ENCODE measurements at places on chromosomes 16 and 17.

GRCh38 chr17:65154770-65155589 lies 17.8 kb downstream of the RGS9 start:
- DNase-seq, result no peak

DNA sequence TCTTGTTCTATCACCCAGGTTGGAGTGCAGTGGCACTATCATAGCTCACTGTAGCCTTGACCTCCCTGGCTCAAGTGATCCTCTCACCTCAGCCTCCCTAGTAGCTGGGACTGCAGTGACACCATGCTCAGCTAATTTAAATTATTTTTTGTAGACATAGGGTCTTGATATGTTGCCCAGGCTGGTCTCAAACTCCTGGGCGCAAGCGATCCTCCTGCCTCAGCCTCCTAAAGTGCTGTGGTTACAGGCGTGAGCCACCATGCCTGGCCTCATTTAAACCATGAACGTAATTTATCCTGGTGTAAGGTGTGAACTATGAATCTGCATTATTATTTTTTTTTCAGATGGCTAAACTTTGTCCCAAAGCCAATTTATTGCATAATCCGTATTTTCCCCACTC lies 37.3 kb downstream of the LAT start:
- no peak for DNase-seq

GRCh38 chr17:32722733-32723132 lies 154.2 kb downstream of the MYO1D start:
- no peak for DNase-seq

DNA sequence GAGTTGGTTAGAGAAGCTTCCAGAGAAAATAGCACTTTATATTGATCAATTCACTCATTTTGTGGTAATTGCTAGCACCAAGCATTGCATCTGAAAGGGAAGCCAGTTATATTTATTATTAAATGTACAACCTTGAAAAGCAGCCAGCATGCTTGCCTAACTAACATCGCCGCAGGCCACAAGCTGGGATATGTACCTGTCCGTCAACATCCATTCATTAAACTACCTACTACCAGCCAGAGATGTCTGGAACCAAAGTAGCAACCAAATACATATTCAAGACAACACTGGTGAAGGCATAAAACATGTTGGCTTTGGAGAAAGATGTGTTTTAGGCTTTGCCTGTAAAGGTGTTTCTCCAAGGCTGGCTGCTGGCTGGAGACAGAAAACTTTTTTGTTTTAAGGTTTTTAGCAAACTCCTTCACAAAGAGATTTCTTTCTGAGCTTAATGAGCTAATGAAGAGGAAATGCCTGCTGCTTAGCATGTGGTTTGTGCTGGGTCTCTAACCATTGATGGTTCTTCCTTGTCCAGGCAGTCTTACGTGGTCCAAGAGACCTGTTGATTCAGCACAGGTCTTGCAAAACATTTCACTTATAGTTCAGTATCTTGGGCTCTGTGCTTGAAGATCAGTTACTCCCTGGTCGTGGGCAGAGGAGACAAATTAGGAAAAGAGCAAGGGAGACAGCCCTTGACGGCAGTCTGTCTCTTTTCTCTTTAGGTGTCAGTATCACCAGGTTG lies 3.1 kb downstream of the ITPRIPL2 start:
- DNase-seq, result no peak

DNA sequence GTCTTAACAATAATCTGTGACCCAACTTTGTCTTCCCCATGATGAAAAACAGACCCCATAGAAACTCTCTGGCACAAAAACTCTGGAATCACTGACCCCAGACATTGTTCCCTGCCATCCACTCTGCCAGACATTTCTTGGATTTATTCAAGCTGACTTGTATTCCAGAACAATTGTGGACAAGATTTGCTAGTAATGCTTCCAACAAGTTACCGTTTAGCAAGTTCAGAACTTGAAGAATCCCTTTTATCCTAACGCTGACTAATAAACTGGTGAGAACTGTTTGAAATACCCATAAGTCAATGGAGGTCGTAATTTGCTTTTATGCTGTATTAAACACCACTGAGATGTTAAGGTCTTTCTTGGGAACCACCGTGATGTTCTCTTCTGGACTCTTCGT lies 10.5 kb downstream of the HSBP1 start:
- DNase-seq, result no peak

GRCh38 chr16:88773812-88774291 lies 11.2 kb downstream of the PIEZO1 start:
- DNase-seq, result no peak

GRCh38 chr16:30697264-30698138 lies 1.5 kb upstream of the SRCAP start:
- DNase-seq, result no peak

GRCh38 chr16:11217651-11218603 lies 38.1 kb downstream of the SOCS1 start:
- DNase-seq, result no peak

DNA sequence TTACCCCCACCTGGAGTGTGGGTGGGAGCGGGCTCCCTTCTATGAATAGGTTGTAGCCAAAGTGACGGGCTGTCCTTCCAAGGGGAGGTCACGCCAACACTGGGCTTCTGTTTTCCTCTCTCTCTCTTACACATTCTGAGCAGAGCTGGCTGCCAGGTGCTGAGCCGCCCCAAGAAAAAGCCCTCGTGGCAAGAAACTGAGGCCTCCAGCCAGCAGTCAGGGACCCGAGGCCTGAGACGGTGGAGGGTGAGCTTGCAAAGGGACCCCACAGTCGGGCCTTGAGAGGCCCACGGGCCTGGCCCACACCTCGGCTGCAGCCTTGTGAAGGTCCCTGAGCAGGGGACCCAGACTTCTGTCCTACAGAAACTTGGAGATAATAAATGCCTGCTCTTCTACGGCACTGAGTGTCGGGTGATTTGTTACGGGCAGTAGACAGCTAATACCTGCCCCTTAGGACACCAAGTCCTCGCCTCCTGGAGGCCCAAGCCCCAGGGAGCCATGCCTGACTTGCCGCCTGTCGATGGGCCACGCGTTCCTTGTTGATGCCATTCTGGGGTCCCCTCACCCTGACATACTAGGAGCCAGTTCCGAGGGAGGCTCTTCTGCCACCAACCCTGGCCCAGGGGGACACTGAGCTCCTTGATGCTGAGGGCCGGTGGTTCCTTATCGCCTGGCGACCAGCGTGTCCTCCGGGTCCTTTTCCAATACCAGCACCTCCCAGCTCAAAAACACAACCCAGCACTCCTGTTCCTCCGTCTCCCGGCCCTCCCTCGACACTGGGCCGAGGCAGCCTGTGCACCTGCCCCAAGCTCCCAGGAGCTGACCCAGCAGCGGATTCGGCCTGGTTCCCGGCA lies 26.1 kb downstream of the SLC25A10 start:
- DNase-seq, result no peak

- DNase-seq, result no peak
Measured at GRCh38 chr16:87698241-87698640, 67.5 kb downstream of the KLHDC4 start.

- no peak for DNase-seq
Measured at GRCh38 chr16:53080345-53081031, 25.7 kb downstream of the CHD9 start.

GRCh38 chr17:82791532-82791931 lies 39.7 kb downstream of the TBCD start:
- DNase-seq, result no peak

DNA sequence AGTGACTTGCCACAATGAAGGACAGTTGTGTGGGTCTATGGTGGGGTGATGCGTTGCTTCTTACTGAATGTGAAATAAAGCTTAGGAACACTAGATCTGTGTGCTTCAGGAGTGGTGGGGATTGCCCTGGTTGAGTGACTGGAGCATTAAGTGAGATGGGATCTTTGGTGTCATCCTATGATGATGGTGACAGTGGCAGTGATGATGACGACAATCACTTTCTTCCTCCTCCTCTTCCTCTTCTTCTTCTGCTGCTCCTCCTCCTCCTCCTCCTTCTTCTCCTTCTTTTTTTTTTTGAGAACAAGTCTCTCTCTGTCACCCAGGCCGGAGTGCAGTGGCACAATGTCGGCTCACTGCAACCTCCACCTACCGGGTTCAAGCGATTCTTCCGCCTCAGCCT lies 396.8 kb downstream of the SEC14L1 start:
- DNase-seq, result no peak

DNA sequence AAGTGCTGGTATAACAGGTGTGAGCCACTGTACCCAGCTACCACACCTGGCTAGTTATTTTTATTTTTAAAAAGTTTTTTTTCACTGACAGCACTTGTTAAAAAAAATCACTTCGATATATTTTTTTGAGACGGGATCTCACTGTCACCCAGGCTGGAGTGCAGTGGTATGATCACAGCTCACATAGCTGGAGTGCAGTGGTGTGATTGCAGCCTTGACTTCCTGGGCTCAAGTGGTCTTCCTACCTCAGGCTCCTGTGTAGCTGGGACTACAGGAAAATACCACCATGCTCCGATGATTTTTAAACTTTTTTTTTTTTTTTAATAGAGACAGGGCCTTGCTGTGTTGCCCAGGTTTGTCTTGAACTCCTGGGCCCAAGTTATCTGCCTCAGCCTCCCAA lies 12.9 kb downstream of the NBR1 start:
- no peak for DNase-seq

- DNase-seq, result no peak
Measured at GRCh38 chr17:80990921-80991644, 558 bp upstream of the CHMP6 start.

GRCh38 chr16:87964049-87964659 lies 12.9 kb downstream of the BANP start:
- DNase-seq, result no peak

- no peak for DNase-seq
Measured at GRCh38 chr17:81191646-81192045, 25.6 kb upstream of the AATK start.

- no peak for DNase-seq
Measured at GRCh38 chr16:57127037-57127763, 34.8 kb downstream of the CPNE2 start.

DNA sequence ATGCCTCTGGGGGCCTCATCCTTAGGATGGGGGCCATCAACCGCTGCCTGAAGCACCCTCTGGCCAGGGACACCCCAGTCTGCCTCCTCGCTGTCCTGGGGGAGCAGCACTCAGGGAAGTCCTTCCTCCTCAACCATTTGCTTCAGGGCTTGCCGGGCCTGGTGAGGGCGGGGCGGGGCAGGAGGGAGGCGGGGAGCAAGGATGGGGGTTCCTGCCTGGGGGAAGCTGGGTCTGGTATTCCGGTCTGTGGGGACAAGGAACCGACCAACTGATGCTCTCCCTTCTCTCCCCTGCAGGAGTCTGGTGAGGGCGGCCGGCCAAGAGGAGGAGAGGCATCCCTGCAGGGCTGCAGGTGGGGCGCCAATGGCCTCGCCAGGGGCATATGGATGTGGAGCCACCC lies 2.0 kb downstream of the RNF112 start:
- DNase-seq, result no peak

GRCh38 chr17:56284482-56284881 lies 131.2 kb downstream of the ANKFN1 start:
- DNase-seq, result no peak

- no peak for DNase-seq
Measured at GRCh38 chr17:77254951-77255825, 114.4 kb downstream of the SEC14L1 start.
